Activated CD4-positive, CD25-positive, alpha-beta regulatory T cell treated with anti-CD3 and anti-CD28 coated beads, Interleukin-2, amount 50 U/mL, for 72 hours (primary cell): ENCODE measurements at places on chromosomes 16 and 17.

- peak; percentile 56 for DNase-seq
Observed at GRCh38 chr16:15434425-15435215, at the start of gene BMERB1. BMERB1 (plus strand) TSS chr16:15434588; CDS start chr16:15434654, 66 bp downstream.

DNA sequence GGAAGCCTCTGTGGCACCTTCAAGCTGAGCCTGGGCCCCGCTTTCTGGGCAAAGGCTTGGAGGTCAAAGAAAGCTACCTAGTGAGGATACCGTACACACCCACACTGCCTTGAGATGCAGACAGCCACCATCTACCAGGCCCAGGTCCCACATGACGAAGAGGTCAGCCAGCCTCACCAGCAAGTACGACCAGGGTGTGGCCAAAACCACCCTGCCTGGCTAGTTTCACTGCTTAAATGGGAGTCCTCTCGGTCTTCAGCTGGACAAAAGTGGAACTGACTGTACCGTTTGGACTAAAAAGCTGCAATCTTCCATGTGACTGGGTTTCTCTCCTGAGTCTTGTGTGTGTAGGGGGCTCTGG is 21.6 kb downstream of the VASN start:
- DNase-seq, result no peak

- no peak for DNase-seq
Observed at GRCh38 chr16:31177136-31177535, 2.8 kb upstream of the FUS start.

DNA sequence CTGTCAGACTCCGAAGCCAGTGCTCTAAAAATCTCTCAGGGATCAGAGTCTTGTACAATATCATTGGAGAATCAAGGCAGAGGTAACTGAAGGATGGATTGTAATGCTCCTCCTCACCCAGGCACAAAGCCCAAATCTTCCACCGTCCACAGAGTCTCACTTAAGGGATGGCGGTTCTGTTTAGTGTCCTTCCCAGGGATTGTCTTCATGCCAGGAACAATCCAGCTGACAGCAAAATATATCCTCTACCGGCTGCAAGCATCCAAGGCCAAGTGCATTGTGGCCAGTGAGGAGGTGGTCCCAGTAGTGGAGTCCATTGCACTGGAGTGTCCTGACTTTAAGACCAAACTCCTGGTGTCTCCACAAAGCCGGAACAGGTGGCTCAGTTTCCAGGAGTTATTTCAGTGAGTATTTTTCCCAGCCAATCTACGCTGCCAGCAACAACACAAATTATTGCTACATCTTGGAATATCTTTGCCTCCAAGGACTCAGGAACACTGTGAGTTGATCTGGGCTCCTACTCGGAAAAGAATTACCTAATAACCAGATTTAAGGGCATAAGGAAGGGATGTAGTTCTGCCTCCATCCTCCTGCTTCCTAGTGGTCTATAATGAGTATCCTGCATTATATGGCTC is 13.9 kb upstream of the ACSM1 start:
- no peak for DNase-seq

DNA sequence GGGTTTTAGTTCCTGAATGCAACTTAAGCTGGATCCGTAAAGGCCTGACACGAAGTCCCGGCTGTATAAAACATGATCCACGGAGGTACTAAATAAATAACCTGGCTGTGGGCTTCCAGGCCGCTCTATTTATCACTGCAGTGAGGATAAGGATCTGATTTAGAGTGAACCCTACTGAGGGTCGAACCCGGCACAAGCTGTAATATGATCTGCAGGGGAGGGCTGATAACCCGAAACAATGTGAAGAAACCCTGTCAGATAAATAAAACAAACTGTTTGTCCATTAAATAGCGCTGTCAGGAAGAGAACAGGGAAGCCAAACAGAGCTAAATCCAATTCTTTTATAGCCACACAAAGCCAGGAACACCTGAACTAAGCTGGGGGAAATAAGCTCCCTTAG is 375.6 kb upstream of the SALL1 start:
- DNase-seq, result no peak

GRCh38 chr16:1177053-1177452 is 24.1 kb downstream of the CACNA1H start:
- no peak for DNase-seq

GRCh38 chr17:82872591-82873520 is 33.0 kb upstream of the ZNF750 start:
- DNase-seq, result no peak

DNA sequence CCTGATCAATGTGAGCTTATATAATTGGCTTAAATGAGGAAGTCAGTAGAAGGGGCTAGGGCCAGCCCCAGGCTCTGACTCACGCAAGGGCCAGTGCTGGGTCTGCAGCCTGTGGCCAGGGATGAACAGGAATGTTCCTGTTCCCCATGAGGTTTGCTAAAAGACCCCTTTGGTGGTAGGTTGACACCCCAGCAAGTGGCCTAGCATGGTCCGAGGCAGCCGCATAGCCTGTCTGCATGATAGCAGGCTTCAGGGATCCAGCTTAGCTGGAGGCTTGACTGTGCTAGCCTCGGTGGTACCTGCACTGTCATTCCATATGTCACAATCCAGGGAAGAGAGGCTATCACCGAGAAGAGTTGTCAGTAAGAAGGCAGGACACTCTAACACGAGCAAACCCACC is 23.5 kb downstream of the TRIM25 start:
- DNase-seq, result no peak

DNA sequence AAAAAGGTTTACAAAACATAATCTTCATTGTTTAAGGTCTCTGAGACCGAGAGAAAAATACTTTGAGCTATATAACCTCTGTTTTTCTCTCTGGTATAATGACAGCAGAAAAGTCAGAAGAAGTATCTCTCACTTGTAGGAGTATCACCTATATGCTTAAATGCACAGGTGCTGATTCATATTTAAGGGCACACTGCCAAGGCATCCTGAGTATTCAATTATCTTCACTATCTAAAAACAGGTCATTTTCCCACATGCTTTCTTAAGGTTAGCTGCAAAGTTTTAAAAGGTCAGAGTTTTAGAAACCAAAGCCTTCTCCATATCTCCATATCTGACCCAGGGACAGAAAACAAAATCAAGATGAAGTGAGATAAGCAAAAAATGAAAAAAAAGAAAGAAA is 99.3 kb upstream of the C17orf78 start:
- DNase-seq, result no peak

DNA sequence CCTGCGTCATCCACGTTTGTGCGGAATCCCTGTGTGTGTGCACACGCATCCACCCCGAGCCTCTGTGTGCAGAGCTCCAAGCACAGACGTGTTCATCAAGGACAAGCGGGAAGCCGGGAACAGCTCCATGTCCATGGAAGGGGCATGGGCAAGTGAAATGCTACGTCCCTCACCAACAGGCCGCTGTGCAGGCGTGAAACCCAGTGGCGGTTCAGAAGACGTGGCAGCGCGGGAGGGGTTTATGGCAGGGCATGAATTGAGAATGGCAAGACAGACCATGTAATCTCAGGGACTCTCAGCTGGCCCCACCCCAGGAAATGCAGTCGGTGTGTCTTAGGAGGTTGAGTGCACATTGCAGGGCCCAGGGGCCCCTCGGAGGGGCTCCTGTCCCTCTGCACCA is 52.7 kb downstream of the TBC1D16 start:
- peak; percentile 11 for DNase-seq

DNA sequence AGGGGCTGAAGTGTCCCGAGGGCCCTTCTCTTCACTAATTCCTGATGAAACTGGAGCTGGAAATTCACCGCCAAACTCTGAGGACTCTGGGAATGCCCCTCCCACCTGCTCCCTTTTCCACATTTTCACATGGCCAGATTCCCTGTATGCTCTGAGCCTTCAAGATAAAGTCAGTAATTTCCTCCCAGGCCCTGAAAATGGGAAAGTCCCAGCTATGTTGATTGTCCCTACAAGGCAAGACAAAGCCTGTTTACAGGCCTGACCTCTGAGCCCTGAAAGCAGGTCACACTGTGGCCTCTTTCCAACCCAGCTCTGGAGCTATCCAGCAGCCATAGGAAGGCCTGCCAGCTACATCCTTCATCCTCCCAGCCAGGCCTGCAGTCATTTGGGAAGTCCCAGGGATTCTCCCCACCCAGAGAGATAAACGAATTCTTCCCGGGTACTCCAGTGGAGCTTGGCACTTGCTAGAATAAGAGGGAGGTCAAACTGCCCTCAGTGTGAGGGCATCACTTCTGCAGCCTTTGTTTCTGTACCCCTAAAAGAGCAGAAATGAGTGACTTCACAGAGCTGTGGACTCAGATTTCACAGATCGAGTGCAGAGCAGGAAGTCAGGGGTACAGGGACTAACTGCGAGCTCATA is 19.6 kb upstream of the CCL2 start:
- no peak for DNase-seq

DNA sequence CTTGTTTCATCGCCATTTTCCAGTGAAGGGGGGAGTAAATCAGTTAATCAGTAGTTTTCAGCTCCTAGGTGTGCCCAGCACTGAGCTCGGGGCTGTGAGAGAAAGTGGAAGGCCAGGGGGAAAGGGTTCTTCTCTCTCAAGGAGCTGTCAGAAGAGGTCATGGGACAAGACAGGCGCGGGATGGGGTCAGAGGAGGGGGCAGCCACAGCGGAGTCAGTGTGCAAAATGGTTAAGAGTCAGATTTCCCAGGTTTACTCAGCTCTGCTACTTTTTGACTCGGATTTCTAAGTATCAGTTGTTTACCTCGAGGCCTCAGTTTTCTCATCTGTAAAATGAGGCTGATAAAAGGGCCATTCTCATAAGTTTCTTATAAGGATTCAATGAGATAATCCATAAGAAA is 4.3 kb upstream of the XYLT1 start:
- DNase-seq, result no peak

DNA sequence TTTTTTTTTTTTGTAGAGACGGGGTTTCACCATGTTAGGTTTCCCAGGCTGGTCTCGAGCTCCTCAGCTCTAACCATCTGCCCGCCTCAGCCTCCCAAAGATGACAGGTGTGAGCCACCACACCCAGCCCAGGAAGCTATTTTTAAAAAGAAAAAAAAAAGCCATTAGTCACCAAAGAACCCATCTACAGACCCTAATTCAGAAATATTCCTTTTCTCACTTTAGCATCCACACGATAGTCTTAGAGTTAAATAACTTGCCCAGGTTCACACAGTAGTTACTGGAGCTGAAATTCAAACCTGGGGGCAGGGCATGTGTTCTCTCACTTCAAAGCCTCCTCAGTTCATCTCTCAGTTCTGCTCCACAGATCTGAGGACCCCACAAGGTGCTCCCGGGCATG is 70.3 kb upstream of the NOL11 start:
- DNase-seq, result no peak

GRCh38 chr16:56667581-56668571 is at the start of gene MT1G:
MT1G (minus strand) TSS chr16:56668065; CDS start chr16:56667993, 72 bp downstream.
- no peak for DNase-seq

DNA sequence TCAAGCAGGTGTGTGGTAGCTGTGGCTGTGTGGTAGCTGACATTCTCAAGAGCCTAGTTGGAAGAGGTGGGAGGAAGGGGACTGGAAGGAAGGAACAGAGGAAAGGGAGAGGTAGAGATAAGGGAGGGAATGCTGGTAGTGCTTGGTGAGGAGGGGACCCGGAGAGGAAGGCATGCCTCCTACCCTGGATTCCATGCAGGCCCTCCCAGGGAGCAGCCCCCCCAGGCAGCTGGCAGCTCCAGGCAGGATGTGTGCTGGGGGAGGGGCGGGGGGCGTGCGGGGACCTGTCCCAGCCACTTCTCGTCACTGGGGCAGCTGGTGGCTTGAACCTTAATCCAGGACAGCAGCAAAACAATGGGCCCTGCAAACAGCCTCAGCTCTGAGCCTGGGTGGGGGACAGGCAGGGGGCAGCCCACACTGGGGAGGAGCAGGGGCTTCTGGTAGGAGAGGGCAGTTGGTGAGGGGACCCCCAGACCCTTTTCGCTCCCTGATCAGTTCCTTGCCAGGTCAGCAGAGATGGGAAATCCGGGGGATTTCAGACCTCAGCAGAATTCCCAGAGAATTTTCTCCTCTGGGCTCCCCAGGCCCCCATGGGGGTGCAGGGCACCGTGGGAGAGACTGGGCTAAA is 27.1 kb downstream of the ARHGAP23 start:
- DNase-seq, result no peak

- DNase-seq, result no peak
Observed at GRCh38 chr17:72665852-72666851, 426.3 kb downstream of the SLC39A11 start.

GRCh38 chr17:57839571-57839923 is 10.3 kb downstream of the MRPS23 start:
- DNase-seq, result no peak

GRCh38 chr17:57853695-57854094 is 3.9 kb upstream of the MRPS23 start:
- no peak for DNase-seq

DNA sequence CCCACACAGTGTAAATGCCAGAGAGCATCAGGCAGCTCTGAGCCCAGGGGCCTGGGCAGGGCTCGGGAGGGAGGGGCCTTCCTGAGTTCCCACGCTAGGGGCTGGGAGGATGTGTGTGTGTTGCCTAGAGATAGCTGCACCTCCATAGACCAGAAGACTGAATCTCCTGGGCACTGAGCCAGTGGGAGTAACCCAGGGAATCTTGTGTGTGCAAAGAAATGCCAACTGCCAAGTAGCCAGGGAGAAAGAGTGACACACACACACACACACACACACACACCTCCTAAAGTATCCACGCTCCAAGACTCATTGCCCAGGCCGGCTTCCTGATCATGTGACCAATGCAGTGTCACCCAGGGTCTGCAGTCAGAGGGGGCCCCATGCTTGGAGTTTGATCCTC is 166.2 kb upstream of the RPL38 start:
- no peak for DNase-seq

- DNase-seq, result no peak
Observed at GRCh38 chr17:65627891-65628643, 66.6 kb upstream of the AXIN2 start.
